ENCODE measurements at places on chromosomes 13 and 19.

DNA sequence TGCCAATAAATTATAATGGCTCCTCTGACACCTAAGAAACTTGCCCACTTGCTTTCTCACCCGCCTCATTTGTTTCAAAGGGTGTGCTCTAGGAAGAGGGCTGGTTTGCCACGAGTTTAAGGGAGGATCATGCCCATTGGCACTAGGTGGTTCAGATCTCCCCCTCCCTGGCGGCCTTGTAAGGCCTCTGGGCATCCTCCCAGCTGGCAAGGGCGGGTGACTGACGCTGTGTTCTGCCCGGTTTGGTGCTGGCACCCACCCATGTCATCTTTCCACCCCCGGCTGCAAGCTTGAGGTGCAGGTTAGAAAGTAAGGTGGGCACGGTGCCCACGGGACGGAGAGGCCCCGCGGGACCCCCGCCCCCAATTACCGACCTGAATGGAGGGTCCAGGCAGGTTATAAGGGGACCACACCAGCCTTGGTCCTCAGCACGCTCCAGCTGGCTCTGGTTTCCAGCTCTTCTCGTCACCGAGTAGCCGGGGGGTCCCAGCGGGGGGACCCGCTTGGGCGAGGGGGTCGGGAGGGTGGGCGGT is 90.4 kb downstream of the PTPRS start:
- no peak for DNase-seq

DNA sequence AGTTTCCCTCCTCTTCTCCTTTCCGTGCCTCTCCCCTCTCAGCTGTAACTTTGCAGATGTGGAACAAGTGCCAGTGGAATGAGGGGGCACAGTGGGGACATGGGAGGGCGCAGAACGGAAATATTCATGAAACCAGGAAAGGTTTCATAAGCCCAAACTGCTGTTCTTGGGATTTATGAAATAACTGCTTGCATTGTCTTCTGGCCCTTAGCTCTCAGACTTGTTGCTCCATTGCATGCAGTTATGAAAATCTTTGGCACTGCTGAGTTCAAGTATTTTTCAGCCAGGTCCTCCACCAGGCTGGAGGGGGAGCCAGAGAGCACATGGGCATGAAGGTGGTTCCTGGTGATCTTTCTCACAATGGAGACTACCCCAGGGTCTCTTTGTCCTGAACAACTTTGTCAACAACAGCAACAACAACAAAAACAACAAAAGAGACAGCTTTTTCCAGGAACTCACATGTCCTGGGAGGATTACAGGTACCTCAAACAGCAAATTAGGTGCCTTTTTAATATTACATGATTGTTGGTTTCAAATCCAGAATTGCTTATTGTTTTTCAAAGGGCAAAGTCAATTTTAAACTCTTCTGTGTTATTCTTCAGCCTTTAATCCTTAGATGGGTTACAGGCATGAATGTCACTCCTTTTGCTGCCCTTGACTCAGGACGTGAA is 1.5 kb downstream of the RGCC start:
- DNase-seq: no peak

- DNase-seq: no peak
Observed at GRCh38 chr19:35027851-35028599, 2.2 kb upstream of the SCN1B start.

DNA sequence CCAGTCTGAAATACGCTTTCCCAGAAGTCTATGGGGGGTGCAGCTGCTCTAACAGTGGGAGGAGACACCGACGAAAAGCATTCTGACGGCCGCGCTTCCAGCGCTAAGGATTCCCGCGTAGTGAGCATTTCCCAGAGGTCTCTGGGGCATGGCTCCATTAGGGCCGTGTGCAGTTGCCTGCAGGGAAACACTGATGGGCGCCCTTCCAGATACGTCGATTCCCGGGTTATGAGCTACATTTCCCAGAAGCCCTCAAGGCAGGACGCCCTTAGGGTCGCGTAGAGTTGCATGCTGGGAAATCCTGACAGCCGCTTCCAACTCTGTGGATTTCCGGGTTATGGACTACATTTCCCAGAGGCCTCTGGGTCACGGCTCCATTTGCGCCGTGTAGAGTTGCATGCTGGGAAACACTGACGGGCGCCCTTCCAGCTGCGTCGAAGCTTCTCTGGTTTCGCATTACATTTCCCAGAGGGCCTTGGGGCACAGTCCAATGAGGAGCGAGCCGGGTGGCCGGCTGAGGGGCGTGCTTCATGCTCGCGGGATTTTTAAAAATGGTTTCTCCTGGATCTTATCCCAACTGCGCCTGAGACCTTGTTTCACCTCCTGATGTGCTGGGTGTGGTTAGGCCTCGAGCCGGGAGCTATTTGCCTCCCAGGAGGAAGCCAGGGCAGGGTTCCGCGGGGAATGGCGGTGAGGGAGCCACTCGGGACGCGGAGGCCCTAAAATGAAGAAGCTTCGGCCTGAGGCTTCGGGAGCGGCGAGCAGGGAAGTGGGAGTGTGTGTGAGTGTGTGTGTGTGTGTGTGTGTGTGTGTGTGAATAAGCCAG is 17.2 kb upstream of the ZNF331 start:
- DNase-seq: peak; percentile 98

GRCh38 chr19:50380751-50381151 is 3.4 kb upstream of the POLD1 start:
- DNase-seq: no peak

DNA sequence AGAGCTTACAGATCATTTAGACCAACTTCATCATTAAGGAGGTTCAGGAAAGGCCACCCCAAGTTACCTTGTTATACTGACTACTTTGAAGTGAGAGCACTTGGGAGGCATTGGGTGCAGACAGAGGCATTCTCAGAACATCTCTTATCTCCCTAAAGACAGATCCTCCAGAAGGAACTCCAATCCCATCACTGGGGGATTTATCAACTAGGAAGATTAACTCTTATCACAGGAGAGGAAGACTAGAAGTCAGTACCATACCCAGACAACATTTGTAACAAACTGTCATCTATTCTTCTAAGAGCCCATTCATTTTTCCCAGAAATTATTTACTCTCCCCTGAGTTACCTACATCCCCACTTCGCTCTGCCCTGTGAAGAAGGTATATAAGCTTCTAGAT is 5.8 kb upstream of the RFXAP start:
- no peak for DNase-seq

DNA sequence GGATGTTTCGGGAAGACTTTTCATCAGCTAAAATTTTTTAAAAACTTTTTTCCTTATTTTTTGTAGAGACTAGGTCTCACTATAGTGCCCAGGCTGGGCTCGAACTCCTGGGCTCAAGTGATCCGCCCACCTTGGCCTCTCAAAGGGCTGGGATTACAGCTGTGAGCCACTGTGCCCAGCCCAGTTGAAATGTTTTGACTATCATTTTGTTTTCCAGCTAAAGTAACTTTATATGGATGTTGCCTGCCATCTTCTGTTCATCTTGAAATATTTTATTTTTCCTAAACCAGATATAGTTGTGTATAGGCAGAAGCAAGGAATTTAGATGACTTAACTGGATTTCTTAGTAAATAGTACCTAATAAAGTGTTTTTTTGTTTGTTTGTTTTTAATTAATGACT is 7.0 kb downstream of the CAB39L start:
- peak; percentile 83 for DNase-seq

- no peak for DNase-seq
Observed at GRCh38 chr19:54502518-54503048, at the start of gene LAIR2. LAIR2 (plus strand) TSS chr19:54502831; CDS start chr19:54502919, 88 bp downstream.

- DNase-seq: no peak
Observed at GRCh38 chr13:50742968-50743367, 100.5 kb downstream of the DLEU7 start.

GRCh38 chr19:54147676-54148075 is 10.1 kb downstream of the CNOT3 start:
- DNase-seq: no peak

- DNase-seq: no peak
Observed at GRCh38 chr19:8017808-8018207, 12.4 kb upstream of the ELAVL1 start.

DNA sequence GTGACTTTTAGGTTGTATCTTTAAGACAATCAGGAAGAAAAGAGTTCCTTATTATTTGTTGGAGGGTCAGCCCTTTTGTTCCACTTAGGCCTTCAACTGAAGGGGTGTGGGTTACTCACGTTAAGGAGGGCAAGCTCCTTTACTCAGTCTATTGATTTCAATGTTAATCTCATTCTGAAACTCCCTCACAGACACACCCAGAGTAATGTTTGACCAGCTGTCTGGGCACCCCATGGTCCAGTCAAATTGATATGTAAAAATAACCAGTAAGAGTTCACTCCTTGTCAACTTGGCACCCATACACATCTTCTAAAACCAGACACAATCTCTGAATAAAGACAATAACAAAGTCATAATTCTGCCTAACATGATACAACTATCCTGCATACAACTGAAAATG is 292.9 kb downstream of the KLF5 start:
- no peak for DNase-seq

- DNase-seq: no peak
Observed at GRCh38 chr13:25231517-25231916, 55.8 kb downstream of the MTMR6 start.

- DNase-seq: no peak
Observed at GRCh38 chr19:14786421-14786851, 8.1 kb upstream of the ADGRE2 start.

- no peak for DNase-seq
Observed at GRCh38 chr13:21971662-21972621, 301.1 kb downstream of the FGF9 start.

DNA sequence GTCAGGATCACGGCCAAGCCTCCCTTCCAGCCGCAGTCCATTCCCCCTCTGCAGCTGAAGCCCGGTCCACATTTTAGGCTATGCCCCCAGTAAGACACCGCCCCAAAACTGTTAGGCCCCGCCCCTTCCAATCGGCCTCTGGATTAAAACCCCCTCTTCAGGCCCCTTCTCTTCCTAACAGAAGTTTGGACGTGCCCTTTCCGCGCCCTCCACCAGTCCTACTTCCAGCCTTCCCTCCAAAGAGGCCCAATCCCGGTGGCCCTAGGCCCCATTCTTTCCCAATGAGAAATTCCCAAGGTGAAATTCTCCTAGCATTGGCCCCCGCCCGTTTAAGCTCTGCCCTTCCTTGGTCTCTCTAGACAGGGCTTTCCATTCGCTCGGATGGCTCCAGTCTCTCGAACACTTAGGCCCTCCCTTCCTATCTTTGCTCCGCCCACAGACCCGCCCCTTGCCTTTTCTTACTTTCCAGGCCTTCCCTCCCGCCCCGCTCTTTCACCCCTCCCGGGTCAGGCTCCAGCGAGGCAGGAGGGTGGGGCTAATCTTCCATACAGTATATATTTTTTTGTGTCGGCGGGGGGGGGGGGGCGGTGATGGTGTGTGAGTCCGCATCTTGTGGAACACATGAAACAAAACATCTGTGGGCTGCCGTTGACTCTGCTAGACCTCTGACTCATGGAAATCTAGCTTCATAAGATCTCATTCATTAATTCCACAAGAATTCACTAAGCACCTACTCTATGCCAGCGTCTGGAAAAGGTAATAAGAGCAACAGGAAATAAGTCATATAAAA is 13.6 kb downstream of the LTBP4 start:
- peak; percentile 94 for DNase-seq

- DNase-seq: peak; percentile 88
Observed at GRCh38 chr19:45766869-45767346, 2.1 kb downstream of the SIX5 start.

DNA sequence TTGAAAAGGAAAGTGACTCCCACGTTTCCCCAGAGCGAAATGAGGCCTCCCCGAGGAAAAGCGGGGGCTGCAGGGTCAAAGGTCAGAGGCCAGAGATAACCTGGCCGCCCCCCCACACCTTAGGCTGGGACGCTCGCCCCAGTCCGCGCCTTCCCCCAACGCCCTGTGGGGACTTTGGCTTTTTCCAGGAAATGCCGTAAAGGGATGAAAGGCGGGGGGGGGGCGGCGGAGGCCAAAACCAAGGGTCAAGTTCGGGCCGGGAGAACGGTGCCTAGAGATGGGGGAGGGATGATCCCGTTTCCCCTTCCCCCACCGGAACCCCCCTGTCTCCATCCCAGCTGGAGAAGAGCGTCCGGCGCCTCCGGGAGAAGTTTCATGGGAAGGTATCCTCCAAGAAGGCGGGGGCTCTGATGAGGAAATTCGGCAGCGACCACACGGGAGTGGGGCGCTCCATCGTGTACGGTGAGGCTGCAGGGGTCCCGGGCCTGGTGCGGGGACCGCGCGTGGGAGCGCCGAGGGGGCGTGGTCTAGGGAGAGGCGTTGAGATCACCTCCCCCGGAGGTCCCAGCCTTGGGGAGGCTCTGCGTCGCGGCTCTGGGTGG is 575 bp downstream of the SHFL start:
- no peak for DNase-seq
